ENCODE measurements at places on chromosomes 1 and 21. TPM values are rescaled to one million over a fixed set of nuclear protein-coding genes. Genes with fewer than 3 reads are reported as not detected.

The AIM2 gene
- polyA plus RNA-seq, result 0.24 TPM

GRCh38 chr21:31182231-31183140, 144.2 kb upstream of the KRTAP19-8 start:
- DNase-seq, result no peak

DNA sequence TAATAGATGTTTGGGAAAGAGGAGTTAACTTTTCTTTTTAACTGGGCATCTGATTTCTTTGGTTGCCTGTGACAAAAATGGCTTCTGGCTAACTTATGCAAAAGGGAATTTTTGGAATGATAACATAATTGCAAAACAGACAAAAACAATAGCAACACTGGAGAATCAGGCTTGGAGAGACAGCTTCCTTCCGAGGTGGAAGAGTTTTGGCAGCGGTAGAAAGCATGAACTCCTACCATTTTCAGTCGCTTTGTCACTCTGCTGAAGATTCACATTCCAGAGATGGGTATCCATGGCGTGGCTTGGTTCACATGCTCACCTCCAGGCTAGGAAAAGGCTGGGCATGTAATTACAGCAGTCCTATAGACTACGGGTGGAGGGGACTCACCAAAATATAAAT, 17.2 kb upstream of the FGGY start:
- DNase-seq, result no peak

DNA sequence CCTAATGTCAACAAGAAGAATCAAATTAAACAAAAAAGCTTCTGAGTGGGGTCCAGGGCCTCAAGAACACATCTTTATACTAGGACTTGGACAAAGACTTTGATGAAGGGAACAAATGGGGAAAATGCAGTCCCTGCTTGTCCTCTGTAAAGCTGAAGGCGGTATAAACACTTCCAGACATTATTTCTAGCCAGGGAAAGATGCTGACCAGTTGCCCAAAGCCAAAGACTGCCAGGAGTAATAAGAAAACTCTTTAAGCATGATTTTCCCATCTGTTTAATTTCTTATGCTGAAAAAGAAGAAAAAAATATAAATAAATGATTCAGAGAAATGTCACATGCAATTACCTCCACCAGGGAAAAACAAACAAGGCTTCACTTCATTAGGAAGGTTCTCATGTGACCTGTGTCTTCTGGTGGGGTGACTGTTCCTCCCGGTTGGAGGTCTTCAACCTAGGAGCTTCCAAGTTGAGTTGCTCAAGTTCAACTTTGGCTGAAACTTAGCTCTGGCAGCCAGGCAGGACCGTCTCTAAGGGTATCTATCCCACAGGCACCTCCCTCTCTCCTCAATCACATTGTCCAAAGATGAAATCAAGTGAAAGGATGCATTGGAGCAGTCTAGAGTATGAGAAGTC, 65.2 kb upstream of the KCNE2 start:
- no peak for DNase-seq

The CR1 gene
- polyA plus RNA-seq, result 0.66 TPM

GRCh38 chr1:110829955-110830553, 42.9 kb upstream of the CD53 start:
- no peak for DNase-seq

DNA sequence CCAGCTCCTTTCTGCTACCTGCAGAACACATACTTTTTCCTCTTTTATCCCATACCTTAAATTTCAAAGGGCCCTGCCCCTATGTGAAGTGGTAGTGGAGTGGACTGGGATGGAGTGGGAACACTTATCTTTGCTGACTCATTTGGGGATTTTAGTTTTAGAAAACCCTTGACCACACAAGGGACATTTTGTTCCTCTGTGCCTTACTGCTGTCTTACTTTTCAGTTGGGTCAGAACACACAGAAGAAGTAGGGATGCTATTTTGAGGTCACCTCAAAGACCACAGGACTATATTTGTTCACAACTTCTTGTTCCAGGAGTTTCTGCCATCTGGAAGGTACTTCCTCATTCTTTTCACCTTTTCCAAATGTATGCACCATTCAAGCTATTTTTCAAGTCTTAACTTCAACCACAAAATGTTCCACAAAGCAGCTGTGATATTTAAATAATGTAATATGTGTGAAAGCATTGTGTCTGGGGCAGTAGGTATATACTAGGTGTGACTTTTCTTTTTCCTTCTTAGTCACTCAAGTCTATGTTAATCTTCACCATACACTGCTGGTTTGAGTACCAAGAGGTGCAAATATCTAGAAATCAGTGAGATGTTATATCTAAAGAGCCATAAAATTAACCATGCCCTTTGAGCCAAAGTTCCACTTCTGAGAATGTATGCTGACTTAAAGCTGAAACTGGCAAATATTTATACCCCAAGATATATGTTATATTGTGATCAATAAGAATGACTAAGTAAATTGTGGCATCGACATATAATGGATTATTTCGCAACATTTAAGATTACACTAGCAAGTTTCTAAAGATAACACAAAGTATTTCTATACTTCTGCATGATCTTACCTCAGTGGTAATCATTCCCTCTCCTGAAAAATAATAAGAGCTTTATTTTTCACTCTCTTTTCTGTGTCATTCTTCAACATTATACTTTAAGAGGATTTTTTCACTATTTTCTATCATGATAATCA, 308.5 kb downstream of the MRPL39 start:
- DNase-seq, result no peak

DNA sequence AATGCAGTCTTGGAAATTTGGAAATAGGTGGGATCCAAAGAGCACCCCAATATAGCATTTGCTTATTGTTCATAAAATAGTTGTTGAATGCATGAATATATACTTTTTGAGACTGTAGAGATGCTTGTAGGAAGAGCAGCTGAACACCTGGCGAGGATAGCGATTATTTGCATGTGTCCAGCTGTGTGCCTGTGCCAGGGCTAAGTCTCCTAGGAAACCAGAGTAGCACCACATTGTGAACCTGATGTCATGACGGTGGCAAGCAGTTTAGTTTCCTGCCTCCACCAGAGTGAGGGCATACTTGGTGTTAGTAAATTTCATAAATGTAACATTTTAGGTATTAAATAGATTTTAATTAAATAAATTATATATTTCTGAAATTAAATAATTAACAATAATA, 37.3 kb upstream of the IRF2BP2 start:
- no peak for DNase-seq

GRCh38 chr1:21469581-21469980, 29.6 kb downstream of the NBPF3 start:
- DNase-seq, result no peak

- no peak for DNase-seq
Observed at GRCh38 chr1:178273707-178274410, 180.0 kb downstream of the RASAL2 start.

The EGLN1 gene
- polyA plus RNA-seq, result 50.2 TPM

GRCh38 chr1:81848880-81849682, 48.3 kb downstream of the ADGRL2 start:
- DNase-seq, result no peak

- no peak for DNase-seq
Observed at GRCh38 chr1:71509051-71509595, 428.3 kb upstream of the ZRANB2 start.

The ELAPOR1 gene
- polyA plus RNA-seq, result 8.9 TPM

The A3GALT2 gene
- polyA plus RNA-seq, result not detected

The MEAF6 gene
- polyA plus RNA-seq, result 84.2 TPM

GRCh38 chr1:228930479-228930957, 195.2 kb downstream of the RHOU start:
- DNase-seq, result no peak

DNA sequence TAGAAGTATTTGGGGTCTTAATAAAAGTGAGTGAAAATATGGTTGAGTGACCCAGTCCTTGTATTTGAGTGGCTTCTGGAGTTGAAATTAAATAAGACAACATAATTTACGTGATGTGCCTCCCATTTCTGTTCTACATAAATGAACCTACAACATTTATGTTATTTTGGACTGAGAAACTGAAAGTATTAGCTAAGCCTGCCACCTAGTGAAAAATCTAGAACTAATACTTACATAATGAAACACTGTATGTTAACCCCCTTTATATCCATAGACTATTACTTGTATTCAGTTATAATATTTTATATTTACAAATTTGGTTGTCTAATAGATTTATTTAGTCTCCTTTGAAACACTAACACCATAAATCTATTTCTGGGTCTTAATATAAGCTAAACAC, 298.9 kb downstream of the KCNT2 start:
- DNase-seq, result no peak

The TRAPPC3 gene
- 49.2 TPM for polyA plus RNA-seq

The MX1 gene
- polyA plus RNA-seq, result 7.6 TPM

The NLRP3 gene
- 0.81 TPM for polyA plus RNA-seq

GRCh38 chr1:13892671-13893325, 192.8 kb downstream of the PRDM2 start:
- DNase-seq, result no peak
